Right atrium auricular region (tissue), 2 donors: ENCODE measurements at places on chromosomes 4 and X.

GRCh38 chrX:97260679-97261078, 377.0 kb downstream of the RPA4 start:
- DNase-seq, result no peak
- H3K27ac ChIP-seq, result no peak overlapping the region
- H3K36me3 ChIP-seq, result no peaks in the 10 kb centered on the region
- H3K4me3 ChIP-seq, result no peak overlapping the region

DNA sequence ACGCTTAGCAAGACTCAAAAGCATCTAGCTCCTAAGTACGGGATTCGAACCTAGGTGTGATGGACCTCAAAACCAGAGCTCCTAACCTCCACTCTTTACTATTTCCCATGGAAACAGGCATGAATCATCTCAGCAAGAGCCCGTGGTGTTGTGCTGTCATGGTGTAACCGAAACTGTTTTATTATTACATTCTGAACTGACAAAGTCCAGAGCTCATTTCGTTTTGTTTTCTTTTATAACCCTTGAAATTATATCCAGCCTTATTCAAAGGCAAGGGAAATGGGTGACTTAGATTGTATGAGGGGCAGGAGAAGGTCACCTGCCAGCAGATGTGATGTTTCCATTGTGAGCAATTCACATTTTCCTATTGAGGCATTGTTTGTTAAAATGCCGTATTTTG, 301.1 kb downstream of the FRMPD4 start:
- H3K27ac ChIP-seq, result no peak overlapping the region
- H3K36me3 ChIP-seq, result no peaks in the 10 kb centered on the region
- no peak for DNase-seq

GRCh38 chr4:55442541-55442940, 46.8 kb downstream of the TMEM165 start:
- peaks cover 24% of the 10 kb centered on the region for H3K36me3 ChIP-seq
- no peak overlapping the region for H3K4me3 ChIP-seq
- no peaks in the 10 kb centered on the region for H3K4me1 ChIP-seq
- no peak for DNase-seq
- no peak overlapping the region for H3K27ac ChIP-seq
- H3K27me3 ChIP-seq, result no peaks in the 10 kb centered on the region

GRCh38 chr4:184422378-184422777, 52.0 kb downstream of the IRF2 start:
- DNase-seq, result no peak
- no peak overlapping the region for H3K4me3 ChIP-seq
- no peak overlapping the region for H3K27ac ChIP-seq

GRCh38 chrX:97189668-97190067, 306.0 kb downstream of the RPA4 start:
- no peaks in the 10 kb centered on the region for H3K36me3 ChIP-seq
- no peaks in the 10 kb centered on the region for H3K4me1 ChIP-seq
- DNase-seq, result no peak
- H3K4me3 ChIP-seq, result no peak overlapping the region

- H3K27ac ChIP-seq, result no peak overlapping the region
- DNase-seq, result no peak
- no peaks in the 10 kb centered on the region for H3K36me3 ChIP-seq
- H3K4me3 ChIP-seq, result no peak overlapping the region
- H3K27me3 ChIP-seq, result no peaks in the 10 kb centered on the region
These were observed 568.0 kb downstream of the IL1RAPL1 start for GRCh38 chrX:29155286-29155685.

DNA sequence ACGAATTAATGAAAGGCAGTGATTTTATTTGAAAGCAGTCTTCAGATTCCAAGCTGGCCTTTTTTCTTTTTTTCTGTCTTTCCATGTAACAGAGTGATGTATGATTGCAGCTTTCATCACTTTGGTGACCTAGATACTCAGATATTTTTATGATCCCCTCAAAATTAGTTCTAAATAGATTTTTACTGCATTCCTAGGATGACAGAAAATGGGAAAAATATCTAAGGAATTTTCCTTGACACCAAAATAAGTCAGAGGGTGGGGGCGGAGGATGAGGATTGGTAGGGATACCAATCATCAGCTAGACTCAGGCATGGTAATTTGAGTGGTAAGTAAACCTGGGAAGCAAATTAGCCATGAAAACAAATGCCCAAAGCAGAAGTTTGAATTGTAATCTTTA, 11.9 kb upstream of the HMGB2 start:
- H3K36me3 ChIP-seq, result no peaks in the 10 kb centered on the region
- H3K27ac ChIP-seq, result no peak overlapping the region
- H3K4me1 ChIP-seq, result no peaks in the 10 kb centered on the region
- H3K27me3 ChIP-seq, result no peaks in the 10 kb centered on the region
